ENCODE measurements at places on chromosomes 11 and 22.

DNA sequence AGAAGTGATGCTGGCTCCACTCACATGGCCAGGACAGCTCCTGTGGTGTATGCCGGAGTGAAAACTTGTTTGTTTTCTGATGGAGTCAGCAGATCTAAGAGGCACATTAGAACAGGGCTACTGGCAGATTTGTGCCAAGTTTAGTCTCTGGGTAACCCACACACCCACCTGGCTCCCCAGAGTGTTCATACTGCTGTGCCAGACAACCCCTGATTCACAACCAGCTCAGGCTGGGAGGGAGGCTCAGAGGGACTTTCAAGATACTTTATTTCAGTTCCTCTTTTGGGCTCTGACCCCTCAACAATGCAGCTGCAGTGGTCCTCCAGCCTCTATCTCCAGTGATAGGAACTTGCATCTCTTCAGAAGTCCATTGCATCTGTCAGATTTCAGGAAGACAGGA lies 8.5 kb downstream of the NTM start:
- no peak for DNase-seq

GRCh38 chr11:60492488-60493009 lies at the start of gene MS4A12:
MS4A12 (plus strand) TSS chr11:60492778; CDS start chr11:60497319, 4,541 bp downstream.
- no peak for DNase-seq

GRCh38 chr22:38441620-38442287 lies 13.2 kb downstream of the KCNJ4 start:
- DNase-seq = no peak

DNA sequence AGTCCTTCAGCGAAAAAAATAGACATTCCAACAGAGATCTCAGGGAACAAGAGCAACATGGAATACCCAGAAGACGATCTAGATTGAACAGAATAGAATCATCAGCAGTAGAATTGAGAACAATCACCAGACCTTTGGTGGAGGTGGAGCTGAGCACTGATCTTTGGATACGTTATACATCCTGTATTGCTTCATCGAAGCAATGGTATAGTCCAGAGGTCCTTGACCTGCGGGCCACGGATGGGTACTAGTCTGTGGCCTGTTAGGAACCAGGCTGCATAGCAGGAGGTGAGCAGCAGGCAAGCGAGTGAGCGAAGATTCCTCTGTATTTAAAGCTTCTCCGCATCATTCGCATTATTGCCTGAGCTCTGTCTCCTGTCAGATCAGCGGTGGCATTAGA lies 17.6 kb downstream of the LRRC55 start:
- no peak for DNase-seq

DNA sequence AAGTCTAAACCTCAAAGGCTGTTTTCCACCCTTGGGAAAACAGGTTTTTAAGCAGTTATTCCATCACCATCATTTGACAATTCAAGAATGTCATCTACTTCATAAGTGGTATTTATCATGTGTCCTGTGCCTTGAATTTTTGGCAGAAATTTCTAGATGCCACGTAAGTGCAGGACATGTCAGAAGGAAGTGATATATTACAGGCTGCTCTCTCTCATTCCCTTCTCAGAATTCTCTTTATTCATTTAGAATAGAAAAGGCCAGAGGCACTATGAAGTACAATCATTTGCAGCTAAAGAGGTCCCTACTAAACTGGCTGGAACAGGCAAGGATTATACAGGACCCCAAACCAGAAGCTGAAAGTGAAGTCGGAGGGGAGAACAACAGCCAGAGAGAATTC lies 11.9 kb downstream of the RBFOX2 start:
- DNase-seq = no peak

DNA sequence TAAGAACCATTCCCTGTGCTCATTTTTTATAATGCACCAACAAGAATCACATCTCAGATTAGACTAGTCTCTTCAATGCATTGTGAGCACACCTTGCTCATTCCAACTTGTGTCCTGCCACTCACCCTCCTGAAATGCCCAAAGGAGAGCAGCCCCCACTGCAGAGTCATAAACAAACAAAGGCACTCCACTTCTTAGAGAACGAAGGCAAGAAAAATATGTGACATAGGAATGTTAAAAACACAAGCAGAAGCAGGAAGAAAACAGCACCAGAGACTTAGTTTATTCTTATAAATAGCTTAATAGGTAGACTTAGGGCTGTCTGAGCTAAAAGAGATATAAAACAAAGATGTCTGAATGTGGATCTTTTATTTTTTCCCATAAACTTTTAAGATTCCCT lies 57.2 kb downstream of the GUCY1A2 start:
- no peak for DNase-seq

- DNase-seq = no peak
These were observed 857.8 kb downstream of the JRKL start for GRCh38 chr11:97247601-97248000.

- no peak for DNase-seq
These were observed 79.5 kb upstream of the SPON1 start for GRCh38 chr11:13883042-13883441.

GRCh38 chr22:22144858-22145257 lies 99.7 kb upstream of the VPREB1 start:
- DNase-seq = no peak

DNA sequence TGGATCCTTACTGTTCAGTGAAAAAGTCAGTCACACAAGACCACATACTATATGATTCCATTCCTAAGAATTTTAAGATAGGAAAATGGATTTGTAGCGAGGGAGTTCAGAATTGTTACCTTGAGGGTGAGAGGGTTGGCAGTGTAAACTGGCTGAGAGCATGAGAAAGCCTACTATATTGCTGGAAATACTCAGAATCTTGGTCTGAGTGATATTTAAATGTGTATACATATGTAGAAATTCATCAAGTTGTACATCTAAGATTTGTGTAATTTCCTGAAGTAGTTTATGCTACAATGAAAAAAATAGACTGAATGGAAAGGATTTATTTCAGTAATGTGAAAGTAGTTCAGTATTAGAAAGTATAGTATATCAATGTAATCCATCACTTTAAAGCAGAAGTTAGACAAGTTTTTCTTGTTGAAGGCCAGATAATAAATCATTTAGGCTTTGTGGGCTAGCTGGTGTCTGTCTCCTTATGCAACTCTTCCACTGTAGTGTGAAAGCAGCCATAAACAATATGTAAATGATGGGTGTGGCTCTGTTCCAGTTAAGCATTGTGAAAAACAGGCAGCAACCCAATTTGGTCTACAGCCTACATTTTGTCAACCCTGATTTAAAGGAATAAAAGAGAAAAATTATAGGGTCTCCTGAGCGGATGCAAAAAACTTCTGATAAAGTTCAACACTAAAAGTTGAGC lies 127.2 kb upstream of the THY1 start:
- no peak for DNase-seq

- DNase-seq = no peak
These were observed 1.4 kb downstream of the XBP1 start for GRCh38 chr22:28798810-28799605.

DNA sequence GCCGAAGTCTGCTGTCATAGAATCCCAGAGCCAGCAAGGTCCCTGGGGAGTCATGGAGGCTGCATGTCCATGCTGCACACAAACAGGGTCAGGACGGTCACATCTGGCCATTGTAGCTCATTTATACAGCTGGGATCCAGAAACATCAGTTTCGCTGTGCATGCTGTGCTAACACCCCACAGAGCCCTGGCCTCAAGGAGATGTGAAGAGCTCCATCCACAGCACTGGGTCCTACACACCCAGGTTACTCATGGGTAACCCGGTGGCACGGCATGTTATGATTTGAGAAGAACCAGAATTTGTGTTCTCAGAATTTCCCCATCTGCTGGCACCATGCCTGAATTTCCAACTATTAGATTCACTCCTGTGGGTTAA lies 146.3 kb upstream of the ARHGAP20 start:
- DNase-seq = no peak

- no peak for DNase-seq
These were observed 676.2 kb downstream of the BRD1 start for GRCh38 chr22:49151256-49152126.

GRCh38 chr11:63660972-63661371 lies 10.2 kb downstream of the ATL3 start:
- no peak for DNase-seq

- no peak for DNase-seq
These were observed 144.0 kb downstream of the OPCML start for GRCh38 chr11:133388260-133388659.

DNA sequence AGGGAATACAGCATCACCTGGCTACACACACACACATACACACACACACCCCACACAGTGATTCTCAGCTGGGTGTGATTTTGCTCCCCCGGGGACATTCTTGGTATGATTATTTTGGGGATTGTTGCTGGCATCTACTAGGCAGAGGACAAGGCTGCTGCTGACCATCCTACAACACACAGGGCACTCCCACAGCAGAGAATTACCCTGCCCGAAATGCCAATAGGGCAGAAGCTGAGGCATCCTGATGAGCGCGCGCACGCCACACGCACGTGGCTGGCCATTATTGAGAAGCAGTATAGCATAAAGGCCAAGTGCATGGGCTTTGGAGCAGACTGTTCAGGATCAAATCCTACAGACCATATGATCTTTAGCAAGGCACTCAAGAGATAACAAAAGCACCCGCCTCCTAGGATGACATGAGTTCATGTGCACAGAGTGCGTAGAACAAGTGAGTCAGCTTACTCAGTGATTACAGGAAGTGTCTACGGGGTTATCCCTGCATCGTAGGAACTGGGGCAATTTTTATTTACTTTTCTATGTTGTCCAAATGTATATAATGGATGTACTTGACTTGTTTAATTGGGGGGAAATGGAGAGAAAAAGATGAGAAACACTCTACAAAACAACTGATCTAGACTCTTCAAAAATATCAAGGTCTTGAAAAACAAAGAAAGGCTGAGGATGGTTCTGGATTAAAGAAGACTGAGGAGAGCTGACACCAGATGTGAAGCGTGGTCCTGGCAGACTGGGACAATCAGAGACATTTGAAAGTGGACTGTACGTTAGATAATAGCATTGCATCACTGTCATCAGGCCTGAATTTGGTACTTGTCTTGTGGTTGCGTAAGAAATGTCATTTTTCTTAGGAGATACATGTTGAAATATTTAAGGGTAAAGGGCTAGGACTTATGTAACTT lies 7.2 kb upstream of the EHD1 start:
- DNase-seq = no peak

GRCh38 chr11:108368134-108368533 lies 99.2 kb downstream of the C11orf65 start:
- DNase-seq = no peak

DNA sequence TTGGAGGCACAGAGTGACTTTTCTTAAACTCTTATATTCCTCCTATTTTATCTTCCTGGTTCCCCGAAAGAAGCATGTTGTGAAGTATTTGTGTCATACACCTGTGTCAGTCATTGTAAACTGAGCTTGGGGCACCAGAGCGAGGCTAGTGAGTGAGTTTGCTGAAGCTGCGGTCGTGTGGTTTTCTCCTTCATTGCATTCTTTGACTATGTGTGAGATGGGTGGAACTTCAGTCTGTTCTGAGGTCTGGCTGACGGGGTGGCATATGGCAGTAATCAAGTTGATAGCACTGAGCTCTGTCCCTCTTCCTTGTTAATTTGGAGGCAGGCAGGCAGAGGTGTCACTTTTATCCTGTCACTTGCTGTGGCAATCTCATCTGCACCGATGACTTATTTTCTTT lies 4.2 kb downstream of the VPS26B start:
- no peak for DNase-seq

DNA sequence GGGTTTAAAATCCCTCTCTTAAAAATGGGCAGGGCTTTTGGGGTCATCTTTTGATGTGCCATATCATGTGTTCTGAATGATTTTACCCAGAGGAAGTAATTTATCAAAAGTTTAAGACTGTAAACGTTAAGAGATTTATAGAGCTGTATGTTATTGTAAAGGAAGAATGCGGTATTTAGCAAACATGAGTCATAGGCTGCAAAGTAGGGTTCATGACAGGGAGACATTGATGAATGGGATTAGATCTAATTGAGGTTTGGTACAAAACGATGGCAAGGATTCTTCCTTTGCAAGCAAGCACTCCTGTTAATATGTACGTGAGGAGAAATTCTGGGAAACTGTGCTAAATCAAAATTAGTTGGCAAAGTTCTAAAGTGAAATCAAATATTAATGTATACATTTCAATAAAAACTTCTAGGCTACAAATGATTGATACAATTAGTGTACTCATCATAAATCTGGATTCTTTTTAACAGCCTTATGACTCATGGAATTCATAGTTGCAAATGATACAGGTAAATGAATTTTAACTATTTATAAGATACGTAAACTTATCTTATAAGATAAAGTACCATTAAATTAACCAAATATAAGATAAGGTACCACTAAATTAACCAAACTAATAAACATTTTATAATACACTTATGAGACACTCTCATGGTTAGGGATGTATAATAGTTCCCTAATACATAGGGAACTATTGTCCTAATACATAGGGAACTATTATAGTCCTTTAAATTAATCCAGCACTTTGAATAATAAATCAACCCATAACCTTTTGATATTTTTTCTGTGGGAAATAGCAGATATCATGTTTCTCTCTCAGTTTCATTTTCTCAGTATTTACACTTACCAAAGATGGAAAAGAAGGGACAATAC lies 58.4 kb downstream of the KIF18A start:
- no peak for DNase-seq

Measured in cerebellar nuclear complex (tissue), 1 donor.